Activated CD4-positive, alpha-beta T cell treated with anti-CD3 and anti-CD28 coated beads, Interleukin-2, amount 50 U/mL, for 48 hours (primary cell): ENCODE measurements at places on chromosomes 12 and 14.

DNA sequence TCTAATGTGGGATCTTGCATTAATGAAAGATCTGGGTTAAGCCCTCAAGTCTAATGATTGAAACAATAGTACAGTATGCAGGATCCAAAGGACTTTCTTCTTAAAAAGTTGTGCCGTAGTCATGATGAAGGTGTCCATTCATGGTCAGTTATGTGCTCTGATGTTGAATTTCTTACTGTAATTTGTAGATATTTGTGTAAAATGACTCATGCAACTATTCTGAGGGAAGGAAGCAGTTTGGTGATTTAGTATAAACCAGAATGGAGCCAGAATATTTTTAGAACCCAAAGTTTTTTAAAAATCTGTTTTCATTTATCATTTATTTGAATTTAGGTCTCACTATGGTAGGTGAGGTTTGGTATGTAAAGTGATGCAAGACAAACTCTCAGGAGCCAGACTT, 151.2 kb downstream of the AKAP6 start:
- no peak for DNase-seq

DNA sequence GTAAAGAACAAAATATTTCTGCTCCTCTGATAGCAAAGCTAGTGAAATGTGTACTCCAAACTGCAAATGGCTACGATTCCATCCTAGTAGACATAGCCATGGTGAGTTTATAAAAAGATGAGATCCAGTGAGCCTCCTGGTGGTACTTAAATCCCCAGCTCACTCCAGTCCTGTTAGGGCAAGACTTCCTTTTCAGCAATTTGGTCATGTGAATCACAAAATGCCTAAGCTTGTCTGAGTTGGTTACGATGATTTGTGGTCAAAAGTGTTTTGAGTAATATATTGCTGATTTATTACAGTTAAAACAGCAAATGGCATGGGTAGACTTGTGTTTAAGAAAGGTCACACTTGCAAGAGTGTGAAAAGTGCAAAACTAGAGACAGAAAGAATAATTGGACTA, 102.7 kb upstream of the NAV3 start:
- no peak for DNase-seq

GRCh38 chr14:61420326-61420725, 98.9 kb downstream of the PRKCH start:
- DNase-seq, result peak; percentile 31

GRCh38 chr12:28575593-28576205, 385.4 kb downstream of the CCDC91 start:
- no peak for DNase-seq

DNA sequence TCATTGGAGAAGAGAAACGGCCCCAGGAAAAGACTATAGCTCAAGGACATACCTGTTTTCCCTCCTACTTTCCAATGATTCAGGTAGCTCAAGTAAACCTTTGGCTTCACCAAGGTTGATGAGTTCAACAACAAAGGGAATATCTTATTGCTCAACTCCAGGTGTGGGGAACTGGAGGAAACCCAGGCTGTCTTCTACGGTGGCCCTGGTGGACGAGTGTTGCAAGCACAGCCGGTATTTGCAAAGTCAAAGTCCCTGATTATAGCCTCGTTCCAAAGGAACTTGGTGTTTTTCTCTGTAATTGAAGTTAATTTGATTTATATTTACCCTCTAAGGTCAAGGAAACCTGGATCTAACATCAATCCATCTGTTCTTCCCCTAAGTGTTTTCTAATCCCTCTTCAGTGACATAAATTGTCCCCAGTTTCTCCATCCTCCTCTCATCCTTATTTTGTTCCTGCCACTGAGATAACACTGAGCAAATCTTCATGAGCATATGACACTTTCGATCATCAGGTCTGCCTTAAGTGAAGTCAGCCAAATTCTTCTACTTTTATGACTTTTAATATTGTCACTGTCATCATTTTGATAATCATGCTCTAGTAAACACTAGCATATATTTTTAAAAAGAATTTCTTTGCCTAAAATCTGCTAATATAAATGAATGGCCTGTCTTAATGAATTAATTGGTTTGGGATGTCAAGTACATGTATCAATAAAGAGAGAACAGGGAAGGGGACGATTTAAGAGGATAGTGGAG, 174.6 kb upstream of the TBX3 start:
- DNase-seq, result no peak
